ENCODE measurements at places on chromosomes 12 and 14. TPM values are rescaled to one million over a fixed set of nuclear protein-coding genes. Genes with fewer than 3 reads are reported as not detected.

DNA sequence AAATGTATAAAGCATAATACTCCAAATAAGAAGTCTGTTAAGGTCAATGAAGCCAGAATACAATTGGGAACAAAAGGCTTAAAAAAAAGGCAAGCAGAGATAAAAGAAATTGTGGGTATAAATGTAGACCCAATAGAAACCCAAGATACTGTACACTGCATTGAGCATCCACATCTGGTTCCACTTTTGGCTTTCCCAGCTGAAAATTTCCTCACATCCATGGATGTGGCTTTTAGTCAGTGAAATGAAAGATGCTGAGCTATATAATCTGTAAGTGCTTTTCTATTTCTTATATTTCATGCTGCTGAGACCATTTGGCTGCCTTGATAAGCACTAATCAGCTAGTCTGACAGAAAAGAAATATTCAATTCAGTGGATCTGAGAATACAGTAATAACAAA lies 83.5 kb downstream of the PTPRR start:
- H3K27ac ChIP-seq: no peak overlapping the region
- no peak for DNase-seq
- no peaks in the 10 kb centered on the region for H3K4me1 ChIP-seq
- peaks cover 4% of the 10 kb centered on the region for H3K27me3 ChIP-seq
- H3K4me3 ChIP-seq: no peak overlapping the region
- no peaks in the 10 kb centered on the region for H3K36me3 ChIP-seq

GRCh38 chr12:122687086-122687485 lies 16.1 kb downstream of the HCAR2 start:
- H3K27me3 ChIP-seq: no peaks in the 10 kb centered on the region
- H3K36me3 ChIP-seq: no peaks in the 10 kb centered on the region
- H3K4me3 ChIP-seq: no peak overlapping the region
- H3K27ac ChIP-seq: no peak overlapping the region
- H3K4me1 ChIP-seq: peaks cover 3% of the 10 kb centered on the region
- no peak for DNase-seq

DNA sequence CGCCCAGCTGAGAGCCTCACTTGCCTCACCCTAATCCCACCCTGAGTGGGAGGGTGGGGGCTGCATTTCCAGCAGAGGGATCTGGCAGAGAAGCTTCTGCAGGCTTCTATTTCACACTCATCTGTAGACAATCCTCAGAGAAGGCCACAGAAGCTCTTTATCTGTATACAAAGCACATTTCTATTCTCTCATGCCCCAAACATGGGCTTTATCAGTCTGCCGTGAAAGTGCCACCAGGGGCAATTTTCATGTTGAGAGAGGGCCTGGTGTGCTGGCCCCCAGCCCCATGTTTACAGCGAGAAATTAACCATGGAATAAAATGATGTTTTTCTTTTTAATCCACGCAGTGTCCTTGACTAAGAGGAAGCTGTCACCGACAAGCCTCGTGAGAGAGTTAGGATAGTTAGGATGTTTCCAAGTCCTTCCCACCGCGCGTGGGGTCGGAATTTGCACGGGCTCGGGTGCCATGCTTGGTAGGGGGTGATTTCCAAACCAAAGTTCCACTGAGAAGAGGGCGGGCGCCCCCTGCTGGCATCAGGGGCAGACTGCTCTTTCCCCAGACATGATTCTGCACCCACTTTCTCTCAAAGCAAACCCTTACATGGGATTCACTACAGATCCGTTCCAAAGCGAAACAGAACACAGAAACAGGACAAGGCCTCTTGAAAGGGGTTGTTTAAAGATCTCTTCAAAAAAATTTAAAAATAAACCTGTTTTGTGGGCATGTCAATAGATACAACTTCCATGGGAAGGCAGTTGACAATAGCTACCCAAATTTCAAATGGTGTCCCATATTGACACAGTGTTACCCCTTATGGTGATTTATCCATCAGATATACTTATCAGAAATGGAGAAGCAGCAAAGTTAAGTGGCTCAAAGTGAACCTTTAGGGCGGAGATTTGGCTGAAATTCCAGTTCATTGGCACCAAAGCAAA lies 19.4 kb downstream of the BDKRB1 start:
- no peak overlapping the region for H3K4me3 ChIP-seq
- no peaks in the 10 kb centered on the region for H3K27me3 ChIP-seq
- no peak overlapping the region for H3K27ac ChIP-seq
- peak; percentile 83 for DNase-seq
- peaks cover 2% of the 10 kb centered on the region for H3K4me1 ChIP-seq

- H3K4me3 ChIP-seq: peak overlapping the region; percentile 98
- H3K36me3 ChIP-seq: peaks cover 10% of the 10 kb centered on the region
- H3K4me1 ChIP-seq: peaks cover 36% of the 10 kb centered on the region
Observed at GRCh38 chr12:43805149-43805859, 813 bp downstream of the TWF1 start.

- H3K4me1 ChIP-seq: no peaks in the 10 kb centered on the region
- H3K36me3 ChIP-seq: peaks cover 25% of the 10 kb centered on the region
- DNase-seq: no peak
- peak overlapping the region; percentile 46 for H3K27ac ChIP-seq
- H3K27me3 ChIP-seq: no peaks in the 10 kb centered on the region
Observed at GRCh38 chr12:117165342-117165741, 24.9 kb downstream of the FBXO21 start.

The AGAP2 gene
- 26.7 TPM for total RNA-seq

The MANSC4 gene
- total RNA-seq: not detected

The POTEG gene
- total RNA-seq: not detected
